ENCODE measurements at places on chromosomes 1 and 21.
A peak's percentile ranks its signal among the peaks of the same experiment; 100 is the strongest.

- no peak for DNase-seq
Measured at GRCh38 chr1:53316766-53317581, 10.9 kb downstream of the LRP8 start.

DNA sequence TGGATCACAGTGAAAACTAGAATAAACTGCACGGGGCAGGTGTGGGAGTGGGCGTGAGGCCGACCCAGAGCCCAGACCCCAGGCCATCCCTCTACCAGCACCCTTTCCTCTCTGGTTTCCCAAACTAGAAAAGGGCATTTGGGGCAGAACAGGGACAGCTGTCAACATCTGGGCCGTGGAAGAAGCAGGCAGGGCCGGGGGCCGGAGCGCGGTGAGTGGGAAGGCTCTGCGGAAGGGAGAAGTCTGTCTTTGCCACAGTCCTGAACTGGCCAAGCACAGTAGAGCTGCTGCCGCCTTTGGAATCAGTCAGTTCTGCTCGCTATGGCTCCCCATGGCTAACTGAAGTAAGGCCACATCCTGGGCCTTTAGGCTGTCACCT, 6.6 kb downstream of the CCDC24 start:
- DNase-seq: no peak

GRCh38 chr1:54836594-54836993, 35.5 kb upstream of the TTC22 start:
- DNase-seq: peak; percentile 29

DNA sequence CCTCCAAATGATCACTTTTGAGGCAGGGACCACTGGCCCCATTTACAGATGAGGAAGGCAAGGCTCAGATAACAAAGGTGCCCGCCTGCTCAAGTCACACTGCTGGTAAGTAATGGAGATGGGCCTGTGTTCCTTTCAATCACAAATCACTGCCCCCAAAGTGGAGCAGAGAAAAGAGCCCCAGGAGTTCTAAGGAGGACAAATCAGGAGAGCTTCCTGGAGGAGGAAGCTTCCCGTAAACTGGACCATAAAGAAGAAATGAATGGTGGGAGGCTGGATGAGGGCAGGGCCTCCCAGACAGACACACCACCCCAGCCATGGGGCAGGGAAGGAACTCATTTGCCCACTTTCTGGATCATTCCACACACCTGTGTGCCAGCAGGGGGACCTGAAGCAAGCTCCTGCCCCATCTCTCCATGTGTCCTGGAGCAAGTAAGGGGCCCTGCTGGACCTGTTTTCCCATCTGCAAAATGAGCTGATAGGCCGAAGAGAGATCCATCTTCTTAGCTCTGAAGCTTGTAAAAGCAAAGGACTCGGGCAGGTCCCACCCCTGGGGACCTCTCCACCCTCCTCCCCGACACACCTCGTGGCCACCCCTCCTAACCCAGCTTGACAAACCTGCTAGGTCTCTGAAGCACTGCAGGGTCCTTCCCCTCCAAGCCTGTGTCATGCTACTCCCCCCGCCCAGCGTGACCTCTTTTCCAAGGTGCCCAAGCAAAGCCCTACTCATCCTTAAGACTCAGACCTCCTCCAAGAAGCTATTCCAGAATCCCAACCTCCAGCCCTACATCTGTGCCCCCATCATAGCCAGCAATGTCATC, 5.5 kb downstream of the LAPTM5 start:
- DNase-seq: no peak

- no peak for DNase-seq
Measured at GRCh38 chr1:63787875-63788274, 14.1 kb downstream of the ROR1 start.

GRCh38 chr1:87219141-87219540, 109.5 kb upstream of the LMO4 start:
- no peak for DNase-seq

DNA sequence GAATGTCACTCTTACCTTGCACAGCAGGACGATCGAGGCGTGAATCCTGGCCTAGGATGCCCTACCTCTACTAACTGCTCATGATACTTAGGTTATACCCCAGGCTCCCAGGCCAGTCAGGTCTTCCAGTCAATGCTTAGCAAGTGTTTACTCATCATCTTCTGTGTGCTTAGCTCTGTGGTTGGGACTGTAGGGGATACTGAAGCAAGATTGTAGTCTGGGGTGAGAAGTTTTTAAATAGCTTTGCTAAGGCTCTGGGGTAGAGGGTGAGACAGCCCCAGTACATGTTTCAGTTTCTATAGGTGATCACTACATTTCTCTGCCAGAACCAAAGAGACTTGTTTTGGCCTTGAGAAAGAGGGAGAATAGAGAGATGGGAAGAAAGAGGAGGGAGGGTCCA, 250.8 kb upstream of the KIAA0040 start:
- DNase-seq: no peak

DNA sequence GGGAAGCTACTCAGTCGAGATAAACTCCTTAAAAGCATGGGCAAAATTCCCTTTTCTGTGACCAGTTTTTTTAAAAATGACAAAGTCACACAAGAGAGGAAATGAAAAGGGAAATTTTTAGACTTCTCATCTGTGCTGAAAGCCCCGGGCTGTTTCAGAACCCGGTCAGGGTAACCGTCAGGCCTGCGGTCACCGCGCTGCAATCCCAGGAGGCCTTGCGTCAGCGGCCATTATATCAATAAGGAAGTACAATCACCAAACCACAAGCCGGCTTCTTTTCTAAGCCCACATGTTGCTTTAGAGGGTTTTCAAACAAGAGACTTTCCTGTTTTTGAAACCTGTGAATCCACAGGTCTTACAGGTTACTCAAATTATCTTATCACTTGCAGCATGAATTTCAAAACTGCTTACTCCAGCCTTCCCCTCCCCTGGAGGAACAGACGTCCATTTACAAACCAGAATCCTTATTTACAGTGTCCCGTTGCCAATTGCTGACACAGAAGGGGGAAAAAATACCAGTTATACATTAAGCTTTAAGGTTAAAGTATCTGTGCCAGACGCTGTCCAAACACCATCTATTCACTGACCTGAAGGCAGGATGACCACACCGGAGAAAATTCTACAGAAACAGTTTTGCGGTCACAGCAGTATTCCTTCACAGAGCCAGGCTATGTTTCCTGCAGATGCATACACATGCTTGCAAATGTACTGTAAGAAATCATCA, 165.3 kb downstream of the TOMM20 start:
- peak; percentile 90 for DNase-seq

- DNase-seq: no peak
Measured at GRCh38 chr21:41634858-41635257, 126.9 kb upstream of the TMPRSS2 start.

DNA sequence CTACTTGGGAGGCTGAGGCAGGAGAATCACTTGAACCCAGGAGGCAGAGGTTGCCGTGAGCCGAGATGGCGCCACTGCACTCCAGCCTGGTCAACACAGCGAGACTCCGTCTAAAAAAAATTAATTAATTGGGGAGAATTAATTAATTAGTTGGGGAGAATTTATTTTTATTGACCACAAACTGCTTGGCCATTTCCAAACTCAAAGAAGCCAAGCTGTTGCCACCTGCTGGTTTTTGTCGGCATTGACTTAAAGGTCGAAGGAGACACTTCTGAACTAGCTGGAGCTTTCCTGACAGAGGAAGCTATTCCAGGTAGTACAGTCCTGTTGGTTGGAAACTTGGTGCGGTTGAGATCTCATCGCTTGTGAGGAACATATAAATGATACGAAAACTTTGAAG, 13.1 kb downstream of the MAP1LC3C start:
- DNase-seq: no peak

GRCh38 chr1:84704872-84705417, 14.7 kb upstream of the SSX2IP start:
- no peak for DNase-seq

- peak; percentile 10 for DNase-seq
Measured at GRCh38 chr1:29439615-29440014, 203.3 kb downstream of the PTPRU start.

DNA sequence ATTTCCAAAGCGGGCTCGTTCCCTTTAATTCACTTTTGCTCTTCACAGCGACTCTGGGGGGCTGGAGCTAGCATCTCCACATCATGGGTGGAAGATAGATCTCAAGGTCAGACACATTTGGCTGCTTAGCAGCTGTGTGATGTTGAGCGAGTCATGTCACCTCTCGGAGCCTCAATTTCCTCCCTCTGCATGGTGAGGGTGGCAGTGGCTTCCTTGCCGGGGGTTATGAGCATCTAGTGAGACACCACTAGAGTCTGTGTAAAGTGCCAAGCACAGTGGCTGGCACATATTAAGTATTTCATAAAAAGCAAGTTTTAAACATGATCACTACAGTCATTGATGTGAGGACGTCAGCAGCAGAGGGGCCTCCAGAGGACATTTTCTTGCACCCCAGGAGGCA, 16.9 kb upstream of the ECE1 start:
- no peak for DNase-seq

DNA sequence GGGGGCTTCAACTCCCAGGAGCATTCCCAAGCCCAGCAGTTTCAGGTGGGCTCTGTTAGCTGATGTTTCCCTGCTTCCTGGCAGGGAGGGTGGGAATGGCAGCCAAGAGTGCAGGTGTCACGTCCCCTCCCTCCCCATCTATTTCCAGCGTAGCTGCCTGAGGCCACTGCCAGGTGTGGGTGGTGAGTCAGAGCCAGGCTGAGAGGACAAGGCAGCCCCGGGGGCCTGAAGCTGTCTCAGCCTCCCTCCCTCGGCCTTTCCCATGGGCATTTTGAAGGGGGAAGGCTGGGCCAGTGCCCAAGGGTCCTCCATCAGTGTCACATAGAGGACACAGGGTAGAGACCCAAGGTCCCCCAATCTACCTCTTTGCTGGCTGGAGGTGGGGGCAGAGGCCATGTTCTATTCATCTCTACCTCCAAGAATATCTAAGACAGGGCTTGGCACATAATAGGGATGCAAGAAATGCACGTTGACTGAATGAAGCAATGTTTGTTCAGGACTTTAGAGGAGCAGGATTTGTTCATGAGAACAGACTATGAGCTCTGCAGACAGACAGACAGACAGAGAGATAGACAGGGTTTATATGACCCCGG, 34.4 kb upstream of the ID3 start:
- DNase-seq: no peak

DNA sequence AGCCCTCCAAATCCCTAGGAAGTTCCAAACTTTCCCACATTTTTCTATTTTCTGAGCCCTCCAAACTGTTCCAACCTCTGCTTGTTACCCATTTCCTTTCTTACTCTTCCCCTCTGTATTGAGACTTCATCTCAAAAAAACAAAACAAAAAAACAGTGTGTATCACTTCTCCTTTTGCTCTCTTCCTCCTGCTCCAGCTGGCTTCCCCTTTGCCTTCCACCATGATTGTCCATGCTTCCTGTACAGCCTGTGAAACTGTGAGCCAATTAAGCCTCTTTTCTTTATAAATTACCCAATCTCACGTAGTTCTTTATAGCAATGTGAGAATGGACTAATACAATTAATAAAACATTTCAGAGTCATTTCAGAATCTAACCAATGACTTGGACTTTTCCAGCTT, 69.6 kb upstream of the KRTAP19-8 start:
- DNase-seq: no peak

- no peak for DNase-seq
Measured at GRCh38 chr1:234530672-234531071, 51.7 kb upstream of the TARBP1 start.

GRCh38 chr1:197982256-197982655, 65.1 kb downstream of the LHX9 start:
- DNase-seq: no peak

GRCh38 chr1:183769956-183770815, 34.7 kb upstream of the RGL1 start:
- no peak for DNase-seq

DNA sequence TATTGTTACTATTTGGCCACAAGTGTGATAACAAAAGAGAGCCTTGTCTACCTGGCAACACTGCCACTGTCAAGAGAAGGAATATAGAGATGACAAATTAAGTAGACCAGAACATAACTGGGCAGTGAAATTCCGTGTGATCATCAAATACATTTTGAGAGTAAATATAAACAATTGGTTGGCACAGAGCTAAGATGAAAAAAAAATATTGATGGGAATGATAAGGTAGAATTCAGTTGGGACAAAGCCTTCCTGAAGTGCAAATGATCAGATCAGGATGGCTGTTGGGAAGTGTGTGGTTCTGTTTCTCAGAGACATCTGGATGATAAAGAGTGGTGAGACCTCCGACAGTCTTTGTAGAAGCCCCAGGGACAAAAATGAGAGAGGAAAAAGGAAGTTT, 205.5 kb upstream of the CAMK1G start:
- DNase-seq: no peak

DNA sequence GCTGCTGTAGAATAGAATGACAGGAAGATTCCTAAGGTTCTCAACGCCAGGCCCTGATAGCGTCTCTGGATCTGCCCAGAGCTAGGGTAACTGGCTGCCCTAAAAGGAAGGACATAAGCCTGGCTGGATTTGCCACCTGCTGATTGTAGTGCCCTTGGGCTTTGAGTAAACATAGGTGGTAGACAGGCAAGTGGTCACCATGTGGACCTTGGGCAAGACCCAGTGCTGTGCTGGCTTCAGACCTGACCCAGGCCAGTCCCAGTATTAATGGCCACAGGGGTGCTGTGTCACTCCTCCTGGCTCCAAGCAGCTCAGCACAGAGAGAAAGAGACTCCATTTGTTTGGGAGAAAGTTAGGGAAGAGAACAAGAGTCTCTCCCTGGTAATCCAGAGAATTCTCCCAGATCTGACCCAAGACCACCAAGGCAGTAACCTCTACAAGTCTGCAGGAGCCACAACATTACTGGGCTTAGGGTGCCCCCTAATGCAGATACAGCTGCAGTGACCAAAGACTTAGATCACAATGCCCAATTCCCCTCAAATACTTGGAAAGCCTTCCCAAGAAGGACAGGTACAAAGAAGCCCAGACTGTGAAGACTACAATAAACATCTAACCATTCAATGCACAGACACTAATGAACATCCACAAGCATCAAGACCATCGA, 44.5 kb downstream of the PHTF1 start:
- DNase-seq: no peak

DNA sequence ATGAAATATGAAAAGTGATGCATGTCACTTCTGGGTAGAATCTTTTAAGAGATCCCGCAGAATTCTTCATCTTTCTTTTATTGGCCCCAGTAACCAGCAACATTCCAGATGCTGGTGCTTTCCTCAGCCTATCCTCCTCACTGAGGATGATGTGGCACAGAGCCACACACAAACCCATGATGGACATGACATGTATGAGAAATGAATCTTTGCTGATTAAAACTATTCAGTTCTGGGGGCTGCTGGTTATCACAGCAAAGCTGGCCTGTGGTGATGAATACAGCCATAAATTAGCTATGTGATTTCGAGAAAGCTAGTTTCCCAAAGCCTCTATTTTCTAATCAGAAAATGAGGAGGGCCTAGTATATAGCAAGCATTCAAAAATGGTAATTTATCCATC, 8.3 kb upstream of the ERICH3 start:
- DNase-seq: no peak
